ENCODE measurements at places on chromosomes 12 and 14.

DNA sequence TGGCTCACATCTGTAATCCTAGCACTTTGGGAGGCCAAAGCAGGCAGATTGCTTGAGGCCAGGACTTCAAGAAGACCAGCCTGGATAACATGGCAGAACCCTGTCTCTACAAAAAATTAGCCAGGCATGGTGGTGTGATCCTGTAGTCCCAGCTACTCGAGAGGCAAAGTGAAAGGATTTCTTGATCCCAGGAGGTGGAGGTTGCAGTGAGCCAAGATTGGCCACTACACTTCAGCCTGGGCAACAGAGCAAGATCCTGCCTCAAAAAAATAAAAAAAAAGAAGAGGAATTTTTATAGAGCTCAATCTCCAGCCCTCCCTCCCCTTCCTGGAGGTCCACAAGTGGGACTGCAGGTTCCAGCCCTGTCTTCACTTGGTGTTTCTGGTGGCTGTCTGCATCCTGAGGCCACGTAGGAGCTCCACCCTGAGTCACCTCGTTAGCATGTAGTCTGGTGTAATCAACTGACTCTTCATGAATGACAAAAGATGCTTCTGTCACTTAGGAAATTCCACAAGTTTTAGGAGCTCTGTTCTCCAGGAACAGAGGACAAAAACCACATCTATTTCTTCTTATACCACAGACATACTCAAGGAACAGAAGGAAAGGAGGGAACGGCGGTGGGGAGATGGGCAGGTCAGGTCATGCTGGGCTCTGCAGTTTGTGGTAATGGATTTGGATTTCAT, 16.2 kb downstream of the CCDC62 start:
- DNase-seq, result no peak

- no peak for DNase-seq
Measured at GRCh38 chr12:12467688-12468261, 94.9 kb downstream of the DUSP16 start.

GRCh38 chr12:51202718-51203117, 15.1 kb downstream of the POU6F1 start:
- DNase-seq, result no peak

DNA sequence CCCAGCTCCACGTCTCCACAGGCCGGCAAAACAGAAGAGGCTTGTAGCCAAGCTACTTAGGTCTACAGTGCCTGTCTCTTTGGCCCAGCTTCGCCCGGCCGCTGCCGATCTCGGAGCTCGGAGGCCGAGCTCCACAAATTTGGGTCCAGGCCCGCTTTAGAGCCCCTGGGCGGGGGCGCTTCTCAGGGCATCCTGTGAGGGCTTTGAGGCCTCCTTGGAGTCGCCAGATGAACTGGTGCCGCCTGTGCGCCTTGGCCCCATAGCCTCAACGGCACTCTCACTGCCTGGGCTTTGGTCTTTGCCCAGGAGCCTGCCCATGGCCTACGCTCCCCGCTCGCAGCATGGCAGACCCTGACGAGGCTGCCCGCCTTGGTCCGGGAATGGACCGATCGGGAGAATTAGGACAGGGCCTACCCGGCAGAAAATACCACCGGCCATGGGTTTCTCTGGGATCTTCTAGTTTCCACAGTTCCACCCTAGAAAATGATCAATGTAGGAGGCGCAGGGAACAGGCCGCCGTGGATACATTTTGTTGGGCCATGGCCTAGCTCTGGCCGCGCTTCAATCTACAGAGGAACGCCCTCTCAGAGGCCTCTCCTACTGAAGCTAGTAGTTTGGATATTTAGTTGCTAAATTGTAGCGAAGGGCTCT, 953 bp upstream of the NKX2-8 start:
- DNase-seq, result no peak

DNA sequence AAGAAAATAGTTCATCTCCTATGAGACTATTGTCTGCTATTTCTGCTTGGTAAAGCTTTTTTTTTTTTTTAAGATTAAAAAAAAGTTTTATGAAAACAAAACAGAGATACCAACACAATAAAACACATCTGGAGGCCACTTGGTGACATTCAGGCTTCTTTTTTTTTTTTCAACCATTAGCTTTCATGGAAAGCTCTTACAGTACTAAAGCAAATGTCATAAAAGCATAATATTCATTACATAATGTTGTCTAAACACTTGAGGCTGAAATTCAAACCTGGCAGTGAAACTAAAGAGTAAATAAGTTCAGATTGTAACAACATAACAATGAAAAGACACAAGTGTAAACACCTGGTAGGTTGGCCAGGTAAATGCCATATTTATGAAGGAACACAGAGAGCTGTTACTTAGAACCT, 14.7 kb downstream of the PRICKLE1 start:
- no peak for DNase-seq

GRCh38 chr12:50824914-50825313, 17.8 kb upstream of the TMPRSS12 start:
- DNase-seq, result no peak

DNA sequence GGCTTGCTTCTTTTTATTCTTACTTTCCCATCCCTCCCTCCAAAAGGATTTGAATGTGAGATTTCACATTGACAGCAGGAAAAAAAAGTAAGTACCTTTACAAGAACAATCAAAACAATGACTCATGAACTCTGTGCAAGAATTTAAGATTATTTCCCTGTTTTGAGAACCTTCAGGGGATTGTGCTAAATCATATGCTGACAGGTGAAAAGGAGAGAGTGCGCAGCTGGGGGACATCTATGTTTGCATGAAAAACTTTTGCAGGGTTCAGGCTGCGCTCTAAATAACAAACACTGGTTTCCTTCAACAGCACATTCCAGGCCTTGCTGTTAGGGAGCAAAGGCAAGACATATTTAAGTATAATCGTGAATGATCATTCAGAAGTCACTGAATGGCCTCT, 27.3 kb downstream of the RERG start:
- DNase-seq, result no peak

- no peak for DNase-seq
Measured at GRCh38 chr12:106643000-106643399, 60.2 kb downstream of the RFX4 start.
